DMS53 (cell line): ENCODE measurements at places on chromosomes 2 and 18.
A peak's percentile ranks its signal among the peaks of the same experiment; 100 is the strongest.

DNA sequence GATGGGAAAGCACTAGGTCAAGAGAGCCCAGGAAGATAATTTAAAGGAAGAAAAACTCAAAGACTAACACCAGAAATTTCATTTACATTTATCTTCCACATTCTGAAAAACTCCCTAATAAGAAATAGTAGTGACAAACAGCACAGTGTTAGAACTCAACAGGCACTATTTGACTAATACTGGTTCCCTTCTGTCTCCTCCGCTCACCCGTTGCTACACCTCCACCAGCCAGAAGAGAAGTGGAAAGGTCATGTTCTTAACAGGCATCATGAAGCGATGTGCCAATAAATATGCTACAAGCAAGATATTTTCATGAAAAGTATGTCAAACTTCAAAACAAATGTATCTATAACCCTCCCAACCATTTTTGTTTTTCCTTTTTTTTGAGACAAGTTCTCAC is 5.7 kb downstream of the ROCK1 start:
- no peak for DNase-seq

DNA sequence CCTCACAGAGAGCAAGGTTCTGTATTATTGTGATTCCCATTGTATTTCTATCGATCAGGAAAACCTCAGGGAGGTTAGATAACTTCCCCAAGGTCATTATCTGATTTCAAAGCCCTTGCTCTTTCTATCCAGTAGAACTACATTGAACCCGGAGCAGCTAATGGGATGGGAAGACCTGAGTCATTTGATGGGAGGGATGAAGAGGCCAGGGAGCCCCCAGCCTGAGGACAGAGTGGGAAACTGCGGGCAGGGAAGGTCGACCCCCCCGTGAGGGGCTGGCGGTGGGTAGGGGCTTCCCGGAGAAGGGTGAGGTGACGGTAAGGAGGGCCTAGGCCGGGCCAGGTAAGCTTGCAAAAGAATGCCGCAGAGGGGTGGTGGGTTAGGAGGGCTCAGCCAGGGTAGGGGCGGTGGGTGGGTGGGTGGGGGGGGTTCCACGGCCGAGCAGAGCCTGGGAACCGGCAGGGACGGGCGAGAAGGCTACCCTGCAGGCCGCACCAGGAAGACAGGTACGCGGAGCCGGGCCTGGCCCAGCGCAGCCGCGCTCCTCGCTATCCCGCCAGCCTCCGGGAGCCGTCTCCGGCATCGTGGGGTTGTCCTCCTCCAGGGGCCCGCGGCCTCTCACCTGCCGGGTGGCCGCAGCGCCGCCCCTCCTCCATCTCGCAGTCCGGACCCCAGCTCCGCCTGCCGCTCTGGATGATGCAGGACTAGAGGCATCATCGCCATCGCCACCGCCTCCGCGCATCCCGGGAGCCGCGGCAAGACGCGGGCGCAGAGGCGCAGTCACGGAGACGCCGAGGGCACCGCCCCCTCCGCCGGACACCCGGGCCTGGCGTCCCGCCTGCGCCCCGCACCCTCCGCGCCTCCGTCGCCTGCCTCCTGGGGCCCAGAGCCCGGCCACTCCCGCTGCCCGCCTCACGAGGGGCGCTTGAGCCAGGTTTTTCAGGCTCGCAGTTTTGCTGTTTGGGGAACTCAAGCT is at the start of gene GPR75:
Gene GPR75 (minus strand): TSS at position 762 of the 976 bp plus-strand sequence. CDS start 5,211 bp downstream, outside the sequence.
- no peak for DNase-seq

GRCh38 chr2:98793275-98793674 is 62.3 kb upstream of the MGAT4A start:
- no peak for DNase-seq

DNA sequence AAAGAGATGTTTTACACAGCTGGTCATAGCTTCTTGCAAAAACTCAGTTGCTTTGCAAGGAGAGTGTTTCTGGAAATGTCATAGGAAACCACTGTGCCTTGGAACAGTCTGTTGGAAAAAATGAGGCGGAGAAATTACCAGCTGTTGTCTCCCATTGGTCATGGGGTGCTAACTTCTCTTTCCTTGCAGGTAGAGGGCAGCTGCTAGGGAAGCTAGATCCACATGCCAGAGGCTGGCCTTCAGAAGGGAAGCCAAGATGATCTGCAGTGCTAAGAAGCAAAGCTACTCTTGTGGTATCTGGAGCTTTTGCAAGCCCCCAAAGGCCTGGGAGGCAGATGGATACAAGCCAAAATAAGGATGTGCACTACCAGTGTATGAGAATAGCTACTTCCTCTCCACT is 34.8 kb upstream of the LAMA1 start:
- DNase-seq = no peak

- DNase-seq = no peak
Measured at GRCh38 chr2:179071810-179072355, 21.9 kb upstream of the CCDC141 start.

DNA sequence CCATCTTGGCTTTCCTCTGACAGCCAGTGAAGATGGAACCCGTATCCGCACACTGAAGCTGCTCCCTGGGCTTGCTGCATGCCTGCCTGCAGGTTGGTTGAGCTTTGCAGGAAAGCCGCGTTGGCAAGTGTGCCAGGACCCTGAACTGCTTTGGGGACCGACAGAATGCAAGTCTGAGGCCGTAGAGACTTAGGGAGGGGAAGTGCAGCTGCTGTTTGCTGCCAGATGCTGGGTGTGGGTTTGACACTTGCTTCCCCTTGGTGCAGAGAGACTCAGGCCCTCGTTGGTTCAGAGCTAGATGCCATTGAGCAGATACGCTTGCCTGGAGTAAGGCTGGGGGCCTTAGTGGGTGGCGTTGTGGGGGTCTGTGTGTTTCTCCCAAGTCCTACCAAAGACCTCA is 13.1 kb upstream of the PHLPP1 start:
- DNase-seq = no peak

- DNase-seq = no peak
Measured at GRCh38 chr2:25202275-25202674, 33.9 kb upstream of the POMC start.

- DNase-seq = peak; percentile 20
Measured at GRCh38 chr2:188193230-188193629, 98.4 kb upstream of the GULP1 start.

- DNase-seq = no peak
Measured at GRCh38 chr2:160401895-160402294, 91.7 kb downstream of the RBMS1 start.

DNA sequence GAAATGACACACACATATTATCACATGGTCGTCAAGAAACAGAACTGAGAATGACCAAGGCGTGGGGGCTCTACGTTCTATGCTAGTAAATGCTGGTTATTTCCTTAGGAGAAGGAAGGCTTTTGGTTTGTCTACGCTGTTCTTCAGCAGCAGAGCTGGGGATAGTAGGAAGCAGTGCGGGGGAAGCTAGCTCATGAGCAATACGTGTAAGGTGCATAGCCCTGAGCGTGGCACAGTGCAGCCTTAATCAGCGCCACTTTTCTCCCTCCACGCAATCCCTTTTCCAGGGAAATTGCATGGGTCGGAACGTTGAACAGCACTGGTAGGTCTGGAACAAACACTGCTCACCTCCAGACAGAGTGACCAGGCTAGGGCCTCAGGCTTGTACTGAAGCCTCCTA is 199.6 kb upstream of the FBXO11 start:
- DNase-seq = no peak

DNA sequence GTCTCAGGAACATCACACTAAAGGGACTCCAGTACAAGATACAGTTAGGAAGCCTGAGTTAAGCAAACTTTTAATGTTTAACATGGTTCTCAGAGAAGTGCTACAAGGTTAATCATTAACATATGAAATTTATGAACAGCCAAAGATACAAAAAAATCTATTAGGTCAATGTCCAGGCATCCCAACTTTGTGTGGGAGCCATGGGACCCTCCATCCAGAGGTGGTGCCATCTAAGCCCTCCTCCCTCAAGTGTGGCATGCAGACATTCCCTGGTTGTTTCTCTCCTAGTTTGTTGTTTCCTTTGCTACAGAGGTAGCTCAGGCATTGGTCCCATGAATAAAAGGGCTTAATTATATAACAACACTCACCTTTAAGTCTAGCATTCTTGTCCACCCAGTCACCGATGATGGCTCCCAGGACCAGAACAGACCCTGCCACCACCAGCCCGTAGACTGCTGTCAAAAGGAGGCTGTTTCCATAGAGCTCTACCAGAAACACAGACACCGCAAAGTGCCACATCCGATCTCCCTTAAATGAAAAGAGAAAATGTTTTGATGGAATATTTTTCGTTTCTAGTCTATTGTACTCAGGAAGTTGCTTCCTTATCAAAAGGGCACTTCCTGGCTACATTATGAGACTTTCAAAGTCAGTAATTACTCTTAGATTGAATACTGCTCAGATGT is 5.7 kb downstream of the SLC40A1 start:
- peak; percentile 74 for DNase-seq

GRCh38 chr2:127058246-127058953 is 48.6 kb downstream of the BIN1 start:
- no peak for DNase-seq

GRCh38 chr2:6103949-6104348 is 411.8 kb downstream of the SOX11 start:
- peak; percentile 95 for DNase-seq

DNA sequence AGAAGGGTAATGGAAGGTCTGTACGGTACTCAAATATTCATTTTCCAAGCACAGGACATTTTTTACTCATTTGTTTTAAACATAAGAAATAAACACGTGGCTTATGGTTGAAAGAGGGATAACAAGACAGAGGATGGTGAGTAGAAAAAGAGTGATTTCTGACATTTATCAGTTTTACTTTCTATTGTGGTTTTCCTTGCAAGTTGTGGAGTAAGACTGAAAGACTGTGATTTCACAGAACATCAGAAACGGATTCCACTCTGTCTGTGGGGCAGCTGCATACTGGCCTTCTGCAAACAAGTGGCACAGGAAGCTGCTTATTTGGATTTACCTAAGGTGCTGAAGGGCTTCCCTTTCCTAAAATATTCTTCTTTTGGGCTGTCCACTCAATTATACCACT is 122.2 kb upstream of the ITGB6 start:
- no peak for DNase-seq

DNA sequence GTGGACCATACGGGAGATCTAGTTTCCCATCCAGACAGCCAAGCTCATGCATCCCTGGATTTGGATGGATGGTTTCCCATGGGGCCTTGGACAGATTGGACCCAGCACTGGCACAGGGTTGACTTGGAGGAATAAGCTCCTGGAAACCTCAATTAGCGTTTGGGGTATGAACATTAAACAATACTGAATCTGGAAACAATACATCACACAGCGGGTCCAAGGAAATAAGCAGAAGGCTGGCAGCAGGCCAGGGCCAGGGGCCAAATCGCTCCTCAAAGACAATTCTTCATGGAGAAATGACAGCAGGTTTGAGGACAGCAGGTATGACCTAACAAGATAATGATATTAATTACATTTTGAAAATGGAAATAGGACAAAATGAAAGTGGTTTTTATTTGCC is 540.6 kb downstream of the RIT2 start:
- DNase-seq = no peak

DNA sequence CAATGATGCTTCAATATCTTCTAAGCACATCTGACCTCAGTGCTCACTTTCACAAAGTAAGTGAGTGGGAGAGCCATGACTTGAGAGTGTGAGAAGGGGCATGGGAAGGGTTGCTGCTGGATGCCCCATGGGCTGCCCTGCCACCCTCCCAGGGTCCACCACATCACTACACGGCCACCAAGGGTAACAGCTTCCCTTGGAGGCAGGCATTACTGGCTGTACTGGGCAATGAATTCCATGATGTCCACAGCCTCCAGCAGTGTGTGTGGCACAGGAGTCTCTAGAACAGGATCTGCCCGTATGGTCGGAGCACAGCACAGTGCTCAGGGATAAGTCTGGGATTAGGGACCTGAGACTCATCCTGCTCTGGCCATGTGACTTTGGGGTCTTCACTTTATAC is 481.0 kb upstream of the MYT1L start:
- no peak for DNase-seq

GRCh38 chr2:204021290-204022081 is 84.9 kb downstream of the ICOS start:
- DNase-seq = no peak

DNA sequence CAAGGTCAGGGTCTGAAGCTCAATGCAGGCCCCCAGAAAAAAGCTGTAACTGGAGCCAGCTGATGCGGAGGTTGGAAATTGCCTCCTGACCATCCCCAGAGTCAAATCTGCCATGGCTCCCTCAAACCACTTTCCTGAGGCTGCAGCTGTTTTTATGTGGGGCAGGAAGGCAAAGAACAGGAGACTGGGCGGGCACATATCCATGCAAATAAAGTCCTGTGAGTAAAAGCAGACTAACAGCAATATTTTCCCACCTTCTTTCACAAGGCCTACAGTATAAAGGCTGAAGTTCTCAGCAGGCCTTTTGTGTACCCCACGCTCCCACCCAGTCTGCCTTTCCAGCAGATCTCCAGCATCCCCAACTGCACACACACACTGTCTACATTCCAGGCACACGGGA is 47.1 kb downstream of the CYP1B1 start:
- DNase-seq = no peak

DNA sequence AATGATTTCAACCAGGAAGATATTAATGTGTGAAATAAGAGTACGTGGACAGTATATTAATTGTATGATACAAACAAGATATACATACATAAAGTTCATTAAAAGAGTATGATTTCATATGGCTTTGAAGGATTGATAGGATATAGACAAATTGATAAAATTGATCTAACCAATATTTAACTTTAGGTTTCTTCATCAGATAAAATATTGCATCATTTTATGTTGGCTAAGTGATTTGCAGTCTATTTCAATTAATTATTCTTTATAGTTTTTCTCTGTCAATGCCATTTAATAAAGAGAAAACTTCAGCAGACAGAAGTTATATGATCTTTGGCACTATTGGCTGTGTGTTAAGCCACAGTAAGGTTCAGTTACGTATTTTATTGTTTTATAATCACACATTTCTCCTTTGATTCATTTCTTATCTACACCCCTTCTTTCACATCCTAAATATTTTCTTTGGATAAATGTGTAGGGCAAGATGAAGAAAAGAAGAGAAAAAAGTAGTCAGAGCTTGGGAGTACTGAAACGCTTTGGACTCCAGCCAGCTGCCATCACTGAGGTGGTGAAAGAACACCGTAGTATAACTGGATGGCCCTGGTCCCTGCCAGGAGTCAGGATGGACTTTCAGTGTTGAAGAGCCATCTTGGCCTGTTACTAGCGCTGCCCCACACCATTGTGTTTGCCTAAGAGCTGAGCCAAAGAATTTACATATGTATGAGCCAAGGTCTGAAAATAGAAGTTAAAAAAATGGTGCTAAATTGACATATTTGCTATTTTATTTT is 9.8 kb upstream of the CPS1 start:
- no peak for DNase-seq

DNA sequence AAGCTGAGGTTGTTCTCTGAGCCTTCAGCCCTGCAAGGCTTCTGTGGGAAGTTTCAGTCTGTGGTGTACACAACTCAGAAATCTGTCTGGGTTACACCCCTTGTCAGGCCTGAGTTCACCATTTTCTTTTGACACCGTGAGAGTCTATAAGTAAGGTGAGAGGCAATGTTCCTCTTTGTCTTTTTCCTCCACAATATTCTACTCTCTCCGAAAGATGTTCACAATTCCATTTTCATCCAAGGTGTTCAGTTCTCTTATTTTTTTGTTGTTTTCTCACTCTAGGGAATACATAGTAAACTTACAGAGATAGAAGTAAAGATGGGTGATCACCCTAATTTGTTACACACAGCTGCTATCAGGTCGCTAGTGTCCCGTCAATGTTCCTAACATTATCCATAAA is 3.2 kb downstream of the ERMN start:
- no peak for DNase-seq
